ENCODE measurements at places on chromosomes 5 and 9.
A peak's percentile ranks its signal among the peaks of the same experiment; 100 is the strongest.

GRCh38 chr9:72903103-72903502, 49.8 kb downstream of the ALDH1A1 start:
- no peak for DNase-seq

DNA sequence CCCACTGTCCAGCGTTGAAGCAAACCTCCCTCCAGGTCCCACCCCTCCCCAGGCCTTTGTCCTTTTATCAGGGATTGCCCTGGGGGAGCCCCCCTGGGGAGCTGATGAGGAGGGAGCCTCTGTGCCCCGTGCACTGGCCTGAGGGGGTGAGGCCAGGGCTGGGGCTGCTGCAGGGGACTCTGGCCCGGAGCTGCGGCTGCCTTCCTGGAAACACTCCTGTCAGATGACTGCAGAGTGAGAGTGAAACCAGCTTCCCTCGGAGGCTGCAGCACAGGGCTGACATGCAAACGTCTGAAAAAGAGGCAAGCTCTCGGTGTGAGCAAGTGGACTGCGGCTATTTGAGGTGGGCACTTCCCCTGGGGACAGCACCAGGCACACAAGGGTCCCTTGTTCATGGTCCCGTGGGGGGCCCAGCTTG, 4.6 kb upstream of the TRAF2 start:
- DNase-seq = no peak

GRCh38 chr9:76704593-76705204, 59.5 kb upstream of the PCA3 start:
- DNase-seq = peak; percentile 61

- DNase-seq = no peak
Measured at GRCh38 chr9:134939836-134940235, 22.1 kb upstream of the FCN1 start.
